ENCODE measurements at places on chromosomes 4 and X.
A peak's percentile ranks its signal among the peaks of the same experiment; 100 is the strongest.

GRCh38 chr4:151960449-151961230, 199.8 kb upstream of the GATB start:
- DNase-seq: no peak

DNA sequence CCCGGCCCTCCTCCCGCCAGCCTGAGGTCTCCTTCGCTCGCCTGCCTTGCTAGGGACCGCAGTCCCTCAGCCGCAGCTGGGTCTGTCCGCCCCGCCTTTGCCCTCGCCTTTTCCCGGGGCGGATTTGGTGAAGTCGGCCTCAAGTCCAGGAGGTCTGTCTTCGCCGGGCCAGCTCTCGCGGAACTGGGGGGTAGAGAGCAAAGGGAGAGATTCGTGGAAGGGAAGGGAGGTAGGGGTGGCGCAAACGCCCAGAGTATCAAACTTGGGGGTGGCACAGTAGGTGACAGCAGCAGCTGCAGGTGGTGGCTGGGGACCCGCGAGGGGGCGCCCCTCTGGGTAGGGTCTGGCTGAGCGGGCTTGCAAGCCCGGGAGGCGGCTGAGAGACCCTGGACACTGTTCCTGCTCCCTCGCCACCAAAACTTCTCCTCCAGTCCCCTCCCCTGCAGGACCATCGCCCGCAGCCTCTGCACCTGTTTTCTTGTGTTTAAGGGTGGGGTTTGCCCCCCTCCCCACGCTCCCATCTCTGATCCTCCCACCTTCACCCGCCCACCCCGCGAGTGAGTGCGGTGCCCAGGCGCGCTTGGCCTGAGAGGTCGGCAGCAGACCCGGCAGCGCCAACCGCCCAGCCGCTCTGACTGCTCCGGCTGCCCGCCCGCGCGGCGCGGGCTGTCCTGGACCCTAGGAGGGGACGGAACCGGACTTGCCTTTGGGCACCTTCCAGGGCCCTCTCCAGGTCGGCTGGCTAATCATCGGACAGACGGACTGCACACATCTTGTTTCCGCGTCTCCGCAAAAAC, at the start of gene NPY2R:
NPY2R (plus strand) TSS at position 379 of the 797 bp plus-strand sequence. CDS start 5,304 bp downstream, outside the sequence.
- DNase-seq: no peak

DNA sequence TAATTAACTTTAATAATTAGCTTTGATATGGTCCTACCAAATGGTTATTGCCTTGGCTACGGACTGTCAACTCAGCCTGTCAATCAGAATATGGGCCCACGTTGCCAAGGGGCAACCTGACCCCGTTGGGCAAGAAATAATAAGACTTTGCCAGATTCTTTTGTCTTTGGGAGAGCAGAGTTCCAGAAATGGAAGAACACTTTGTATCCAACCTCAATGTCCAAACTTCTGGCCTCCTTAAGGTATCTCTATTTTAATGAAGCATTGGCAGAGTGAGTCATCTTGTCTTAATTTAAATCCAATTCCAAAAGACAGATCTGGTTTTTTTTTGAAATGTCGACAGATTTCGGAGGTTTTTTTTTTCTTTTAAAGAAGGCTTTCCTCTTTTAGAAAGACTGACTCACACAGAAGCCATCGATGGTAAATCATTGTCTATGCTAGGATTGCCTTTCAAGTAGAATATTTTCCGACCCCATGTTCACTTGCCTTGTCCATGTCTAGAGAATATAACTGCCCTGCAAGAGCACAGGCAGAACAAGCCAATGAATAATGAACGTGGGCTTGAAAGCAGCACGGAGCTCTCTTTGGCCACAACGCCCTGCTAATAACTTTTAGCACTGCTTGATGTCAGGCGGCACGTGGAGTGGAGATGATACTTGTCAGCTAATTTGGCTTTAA, 190.3 kb upstream of the GATB start:
- no peak for DNase-seq

- DNase-seq: no peak
Measured at GRCh38 chr4:85650908-85651307, 176.0 kb downstream of the ARHGAP24 start.

GRCh38 chr4:108035691-108036090, 46.0 kb downstream of the HADH start:
- no peak for DNase-seq

DNA sequence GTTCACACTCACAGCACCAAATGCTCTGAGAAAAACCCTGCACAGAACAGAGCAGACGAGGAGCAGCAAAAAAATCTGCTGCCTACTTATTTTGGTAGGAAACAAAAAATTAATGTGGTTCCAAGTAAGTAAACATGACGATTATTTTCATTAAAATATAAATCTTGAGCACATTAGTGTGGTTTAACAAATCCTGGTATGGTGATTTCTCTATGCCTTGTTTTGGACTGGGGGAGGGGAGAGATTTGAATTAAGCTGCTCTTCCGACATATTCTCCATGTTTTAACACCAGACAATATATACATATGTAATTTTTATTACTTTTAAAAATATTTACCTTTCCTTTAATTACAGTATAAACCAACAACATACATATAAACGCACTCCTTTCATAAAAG, 1.8 kb downstream of the CAMK2D start:
- DNase-seq: no peak

GRCh38 chr4:26873391-26874026, 12.9 kb downstream of the STIM2 start:
- DNase-seq: no peak

DNA sequence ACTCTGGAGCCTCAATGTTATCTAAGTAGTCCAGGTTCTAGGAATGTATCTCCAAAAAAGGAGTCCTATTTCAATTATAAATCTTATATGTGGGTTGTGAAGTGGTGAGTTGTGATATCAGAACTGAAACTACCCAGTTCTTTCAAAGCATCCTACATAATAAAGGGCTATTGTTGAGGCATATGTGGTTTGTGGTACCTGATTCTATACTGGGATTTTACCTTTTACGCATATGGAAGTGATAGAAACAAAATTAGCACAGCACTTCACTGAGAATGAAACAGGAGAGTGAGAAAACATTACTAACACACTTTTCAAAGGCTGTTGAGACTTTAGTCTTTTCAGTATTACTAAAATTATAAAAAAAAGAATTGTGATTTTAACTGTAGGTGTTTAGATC, 417.7 kb upstream of the GALNT7 start:
- DNase-seq: no peak

- DNase-seq: no peak
Measured at GRCh38 chrX:43969504-43970501, 3.4 kb downstream of the NDP start.

DNA sequence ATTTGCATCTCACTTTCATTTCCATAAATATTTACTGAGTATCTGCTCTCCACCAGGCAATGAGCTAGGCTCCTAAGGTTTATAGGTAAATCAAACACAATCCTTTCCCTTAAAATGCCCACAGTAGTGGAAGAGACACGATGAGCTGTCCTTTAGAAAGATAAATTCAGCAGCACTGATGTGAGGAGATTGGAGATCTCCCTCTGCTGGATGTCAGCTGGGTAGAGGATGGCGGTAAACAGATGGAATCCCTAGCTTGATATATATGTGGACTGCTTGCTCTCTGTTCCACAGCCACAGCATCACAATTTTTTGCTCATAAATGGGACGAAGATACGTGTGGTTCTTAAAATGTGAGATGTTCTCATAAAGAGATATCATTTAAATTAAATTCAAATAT, 216.4 kb upstream of the RASGEF1B start:
- DNase-seq: no peak

DNA sequence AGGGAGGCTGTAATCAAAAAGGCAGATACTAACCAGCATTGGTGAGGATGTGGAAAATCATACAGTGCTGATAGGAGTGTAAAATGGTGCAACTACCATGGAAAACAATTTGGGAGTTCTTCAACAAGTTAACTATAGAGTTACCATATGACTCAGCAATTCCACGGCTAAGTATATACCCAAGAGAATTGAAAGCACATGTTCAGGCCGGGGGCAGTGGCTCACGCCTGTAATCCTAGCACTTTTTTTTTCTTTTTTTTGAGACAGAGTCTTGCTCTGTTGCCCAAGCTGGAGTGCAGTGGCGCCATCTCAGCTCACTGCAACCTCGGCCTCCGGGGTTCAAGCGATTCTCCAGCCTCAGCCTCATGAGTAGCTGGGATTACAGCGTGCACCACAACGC, 15.0 kb upstream of the CD99L2 start:
- no peak for DNase-seq

DNA sequence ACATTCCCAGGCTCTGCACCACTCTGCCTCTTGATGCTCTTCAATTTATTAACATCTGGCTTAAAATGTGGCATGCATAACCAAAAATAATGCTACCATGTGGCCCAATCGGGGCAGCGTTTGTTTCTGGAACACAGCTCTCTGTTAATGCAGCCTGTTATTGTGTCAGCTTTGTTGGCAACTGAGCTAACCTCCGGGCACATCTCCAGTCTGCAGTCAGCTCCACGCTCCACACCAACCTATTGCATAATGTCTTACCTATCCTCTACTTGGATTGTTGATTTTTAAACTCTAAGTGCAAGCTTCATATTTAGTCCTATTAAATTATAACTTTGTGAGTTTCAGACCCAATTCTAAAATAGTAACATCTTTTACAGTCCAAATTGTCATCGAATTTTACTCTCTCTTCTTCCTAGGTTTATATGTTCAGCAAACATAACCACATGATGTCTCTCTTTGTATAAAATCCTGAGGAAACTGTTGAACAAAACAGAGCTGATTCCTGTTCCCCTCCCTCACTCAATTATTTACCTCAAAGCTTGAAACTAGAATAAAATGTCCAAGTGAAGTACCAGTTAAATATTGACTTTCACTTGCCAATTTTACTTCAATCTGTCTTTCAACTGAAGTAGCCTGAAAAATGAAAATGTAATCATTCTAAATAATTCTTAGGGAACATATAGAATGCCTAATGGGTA, 92.2 kb upstream of the RAPGEF2 start:
- no peak for DNase-seq

DNA sequence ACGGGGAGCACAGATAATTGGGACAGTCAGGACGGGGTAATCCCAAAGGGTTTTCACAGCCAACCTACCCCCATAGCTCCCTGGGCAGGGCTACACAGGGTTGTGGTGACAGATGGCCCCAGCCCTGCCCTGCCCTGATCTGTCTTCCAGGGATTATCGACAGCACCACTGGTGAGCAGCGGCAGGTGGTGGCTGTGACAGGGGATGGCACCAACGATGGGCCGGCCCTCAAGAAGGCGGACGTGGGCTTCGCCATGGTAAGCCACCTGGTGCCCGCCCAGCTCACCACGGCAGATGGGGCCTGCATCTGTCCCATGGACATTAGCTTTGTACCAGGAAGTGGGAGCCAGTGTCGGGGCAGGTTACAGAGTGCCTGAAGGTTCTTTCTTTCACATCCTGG, 39.3 kb downstream of the ATP2B3 start:
- DNase-seq: no peak

- DNase-seq: peak; percentile 27
Measured at GRCh38 chr4:128715616-128716015, 93.9 kb upstream of the JADE1 start.

- DNase-seq: peak; percentile 32
Measured at GRCh38 chr4:132572210-132572609, 576.9 kb upstream of the PCDH10 start.

- peak; percentile 13 for DNase-seq
Measured at GRCh38 chr4:41644288-41644914, 104.1 kb downstream of the PHOX2B start.

- DNase-seq: no peak
Measured at GRCh38 chr4:130698251-130698650, 1602.3 kb downstream of the C4orf33 start.

DNA sequence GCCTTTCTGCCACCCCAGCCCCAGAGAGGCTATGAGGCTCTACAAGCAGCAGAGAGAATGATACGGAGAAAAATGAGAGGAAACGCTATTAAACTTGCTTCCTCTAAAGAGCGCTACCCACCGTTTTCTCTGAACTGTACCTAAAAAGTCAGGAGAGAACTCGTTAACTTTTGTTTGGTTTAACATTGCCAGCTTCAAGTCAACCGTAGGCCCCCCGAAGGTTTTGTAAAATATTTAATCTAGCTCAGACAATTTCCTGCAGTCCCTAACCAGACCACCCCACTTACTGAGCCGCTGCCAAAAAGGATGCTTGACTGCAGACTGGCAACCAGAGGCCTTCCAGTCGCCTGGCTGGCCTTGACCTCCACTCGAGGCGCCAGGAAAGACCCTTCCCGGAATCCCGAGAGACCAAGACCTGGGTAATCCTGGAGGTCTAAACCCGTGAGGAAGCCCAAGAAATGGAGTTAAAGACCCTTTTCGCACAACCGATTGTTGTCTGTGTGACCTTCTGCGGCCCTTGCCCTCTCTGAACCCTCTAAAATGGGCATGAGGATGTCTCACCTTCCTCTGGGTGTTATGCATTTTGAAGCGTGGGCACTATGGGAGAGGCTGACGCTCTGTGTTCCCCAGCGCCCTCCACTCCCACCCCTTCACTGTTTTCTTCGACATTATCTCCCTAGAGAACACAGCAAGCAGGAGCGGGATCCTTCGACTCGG, 86.3 kb downstream of the BCOR start:
- DNase-seq: no peak

- DNase-seq: no peak
Measured at GRCh38 chrX:51874123-51874522, 19.3 kb upstream of the MAGED1 start.

DNA sequence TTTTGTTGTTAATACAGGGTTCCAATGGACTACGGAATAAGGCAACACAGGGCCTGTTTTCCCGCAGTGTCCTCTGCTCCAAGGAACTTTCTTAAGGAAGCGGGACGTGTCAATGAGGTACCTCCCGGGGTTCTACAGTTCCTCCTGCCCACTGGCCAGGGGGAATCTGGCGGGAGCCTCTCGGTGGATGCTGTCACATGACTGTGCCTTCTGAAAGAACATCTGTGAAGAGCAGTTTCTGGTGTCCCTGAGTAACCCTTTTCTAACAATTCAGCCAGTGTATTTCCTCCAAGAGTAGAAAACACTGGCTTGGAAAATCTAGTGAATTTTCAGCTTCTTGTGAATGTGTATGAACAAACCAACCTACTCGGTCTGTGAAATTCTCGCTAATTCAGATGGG, 32.7 kb downstream of the MFAP3L start:
- no peak for DNase-seq

DNA sequence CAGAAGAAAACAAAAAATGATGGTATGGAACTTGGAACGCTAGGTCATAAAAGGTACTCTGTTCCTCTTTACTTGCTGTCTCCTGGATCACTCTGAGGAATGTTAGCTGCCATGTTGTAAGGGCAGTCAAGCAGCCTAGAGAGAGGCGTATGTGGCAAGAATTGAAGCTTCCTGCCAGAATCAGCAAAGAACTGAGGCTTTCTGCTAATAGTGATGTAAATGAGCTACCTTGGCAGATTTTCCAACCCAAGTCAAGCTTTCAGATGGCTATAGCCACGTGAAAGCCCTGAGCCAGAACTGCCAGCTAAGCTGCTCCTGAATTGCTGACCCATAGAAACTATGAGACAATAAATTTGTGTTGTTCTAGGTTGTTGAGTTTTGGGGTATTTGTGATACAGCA, 38.7 kb downstream of the AASDH start:
- no peak for DNase-seq

DNA sequence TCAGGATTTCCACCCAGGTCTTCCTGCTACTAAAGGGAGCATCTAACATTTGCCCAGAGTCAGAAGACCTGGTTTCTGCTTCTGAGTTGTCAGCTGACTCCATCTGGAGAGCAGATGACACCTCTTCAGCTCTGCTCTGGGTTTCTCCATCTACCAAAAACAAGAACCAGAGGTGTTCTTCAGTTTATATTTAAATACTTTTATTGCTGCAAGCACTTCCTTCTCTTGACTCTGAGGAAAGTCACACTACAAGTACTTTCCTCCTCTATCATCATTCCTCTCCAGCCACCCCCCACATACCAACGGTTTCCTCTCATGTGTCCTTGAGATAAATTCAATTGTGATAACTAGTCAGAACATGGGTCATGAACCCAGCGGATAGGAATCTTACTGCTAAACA, 88.4 kb downstream of the PPP3CA start:
- DNase-seq: no peak

GRCh38 chr4:139514382-139515059, 41.5 kb downstream of the SETD7 start:
- no peak for DNase-seq

Measured in non-pigmented ciliary epithelial cell (primary cell).